ENCODE measurements at places on chromosomes 2 and 18.

- no peak for DNase-seq
Observed at GRCh38 chr2:37394796-37395555, 50.5 kb downstream of the QPCT start.

DNA sequence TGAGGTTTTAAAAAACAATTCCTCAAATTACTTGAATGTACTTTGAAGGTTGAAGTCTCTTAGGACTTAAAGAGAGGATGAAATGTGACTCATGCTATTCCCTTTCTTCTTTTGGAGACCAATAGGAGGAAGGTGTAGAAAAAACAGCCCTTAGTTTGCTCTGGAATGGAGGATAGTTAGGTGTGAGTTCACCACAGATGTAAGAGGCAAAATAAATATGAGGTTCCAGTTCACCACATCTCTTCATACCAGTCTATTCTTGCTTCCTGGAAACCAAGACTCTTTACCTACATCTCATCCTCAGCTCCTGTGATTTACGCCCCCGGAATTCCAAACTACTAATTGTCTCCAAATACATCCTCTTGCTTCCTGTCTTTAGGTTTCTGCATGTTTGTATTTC, 77.5 kb upstream of the TTC21B start:
- DNase-seq = no peak

DNA sequence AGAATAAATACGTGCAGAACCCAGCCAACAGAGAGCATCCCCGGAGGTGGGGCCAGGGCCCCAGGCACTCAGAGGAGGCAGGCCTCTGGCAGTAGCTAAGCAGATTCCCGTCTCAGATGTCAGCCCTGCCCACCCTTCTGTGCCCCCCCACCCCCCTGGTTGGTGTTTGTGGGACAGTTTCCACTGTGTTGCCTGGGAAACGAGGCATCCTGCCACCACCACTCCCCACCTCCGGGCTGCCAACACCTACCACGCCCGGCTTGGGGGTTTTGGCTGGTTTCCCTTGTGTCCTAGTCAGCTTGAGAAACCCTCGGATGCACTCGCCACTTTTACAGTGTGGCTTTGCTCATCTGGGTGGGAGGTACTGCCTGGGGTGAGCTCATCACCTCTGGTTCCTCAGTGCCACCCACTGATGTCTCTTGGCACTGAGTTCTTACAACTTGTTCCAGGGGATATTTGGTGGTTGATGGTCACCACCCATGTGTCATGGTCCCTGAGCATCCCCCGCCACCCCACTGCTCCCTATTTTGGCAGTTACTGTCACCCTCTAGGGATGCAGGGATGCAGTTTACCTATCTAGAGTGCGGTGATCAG, 72.4 kb upstream of the YWHAQ start:
- DNase-seq = peak; percentile 95

DNA sequence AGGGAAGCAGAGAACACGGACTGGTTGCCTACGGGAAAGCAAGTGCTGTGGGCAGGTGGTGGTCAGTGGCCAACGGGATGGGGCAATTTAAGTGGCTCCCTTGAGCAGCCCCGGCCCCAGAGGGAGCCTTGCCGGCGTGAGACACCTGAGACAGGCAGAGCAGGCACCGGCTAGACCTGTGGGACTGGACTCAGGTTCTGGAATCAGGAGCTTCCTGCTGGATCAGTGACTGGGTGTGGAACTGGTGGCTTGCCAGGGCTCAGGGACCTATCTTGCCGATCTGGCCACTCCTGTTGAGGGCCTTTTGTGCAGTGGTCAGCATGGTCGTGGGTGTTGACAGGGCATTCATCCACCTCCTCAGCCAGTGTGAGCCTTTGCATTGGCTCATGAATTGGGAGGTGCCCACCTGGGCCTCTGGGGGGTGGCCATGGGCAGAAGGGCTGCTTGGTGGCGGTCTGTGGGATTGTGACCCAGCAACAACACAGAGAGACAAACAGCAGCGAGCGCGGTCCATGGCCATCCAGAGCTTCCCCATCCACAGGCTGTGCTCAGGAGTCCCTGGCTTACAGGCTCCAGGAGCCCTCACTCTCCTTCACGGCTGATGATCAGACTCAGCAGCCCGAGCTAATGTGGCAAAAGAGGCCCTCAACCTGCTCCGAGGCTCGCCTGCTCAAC, 85.4 kb upstream of the ZNF516 start:
- no peak for DNase-seq

DNA sequence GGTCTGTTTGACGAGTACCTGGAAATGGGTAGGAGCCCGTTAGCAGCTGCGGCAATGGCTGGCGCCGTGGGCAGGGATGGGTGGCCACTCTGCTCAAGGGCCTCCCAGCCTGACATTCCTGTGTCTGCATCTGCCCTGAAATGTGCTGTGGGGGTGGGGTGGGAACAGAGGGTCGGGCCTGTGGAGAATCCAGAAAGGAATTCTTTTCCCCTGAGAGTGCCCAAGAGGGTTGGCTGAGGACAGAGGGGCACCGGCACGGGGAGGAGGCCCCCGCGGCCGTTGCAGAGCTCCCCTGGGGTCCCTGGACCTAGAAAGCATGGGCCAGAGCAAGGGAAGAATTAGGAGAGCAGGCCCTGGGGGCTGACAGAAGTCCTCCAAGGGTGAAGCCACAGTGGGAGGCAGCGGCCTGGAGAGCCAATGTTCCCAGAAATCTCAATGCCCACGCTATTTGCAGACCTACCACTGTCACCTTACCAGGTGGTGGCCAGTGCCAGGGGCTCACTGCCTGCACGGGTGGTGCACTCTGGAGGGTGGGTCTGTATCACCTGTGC, 27.8 kb downstream of the ANO7 start:
- no peak for DNase-seq

DNA sequence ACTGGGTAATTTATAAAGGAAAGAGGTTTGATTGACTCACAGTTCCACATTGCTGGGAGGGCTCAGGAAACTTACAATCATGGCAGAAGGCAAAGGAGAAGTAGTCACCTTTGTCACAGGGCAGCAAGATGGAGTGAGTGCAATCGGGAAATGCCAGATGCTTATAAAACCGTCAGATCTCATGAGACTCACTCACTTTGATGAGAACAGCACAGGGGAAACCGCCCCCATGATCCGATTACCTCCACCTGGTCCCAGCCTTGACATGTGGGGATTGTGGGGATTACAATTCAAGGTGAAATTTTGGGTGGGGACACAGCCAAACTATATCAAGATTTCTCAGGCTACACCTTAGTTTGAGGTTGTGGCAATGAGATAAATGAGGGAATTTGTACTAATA, 54.9 kb downstream of the AKAIN1 start:
- no peak for DNase-seq

GRCh38 chr18:36700955-36701354, 127.8 kb downstream of the TPGS2 start:
- no peak for DNase-seq

DNA sequence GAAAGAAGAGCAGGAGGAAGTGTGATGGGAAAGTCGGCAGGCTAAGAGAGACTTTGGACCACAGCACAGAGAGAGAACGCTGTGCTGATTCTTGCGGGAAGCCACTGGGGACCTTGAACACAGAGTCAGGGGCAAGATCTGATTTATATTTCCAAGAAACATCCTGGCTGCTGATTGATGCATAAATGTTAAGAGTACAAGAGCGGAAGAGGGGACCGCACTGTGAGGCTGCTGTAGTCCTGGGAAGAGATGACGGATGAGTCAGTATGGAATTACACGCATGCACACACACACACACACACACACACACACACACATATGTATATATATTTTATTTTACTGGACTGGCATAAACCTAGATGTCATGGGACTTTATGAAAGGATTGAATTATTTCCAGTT, 865.6 kb upstream of the ID2 start:
- DNase-seq = no peak

DNA sequence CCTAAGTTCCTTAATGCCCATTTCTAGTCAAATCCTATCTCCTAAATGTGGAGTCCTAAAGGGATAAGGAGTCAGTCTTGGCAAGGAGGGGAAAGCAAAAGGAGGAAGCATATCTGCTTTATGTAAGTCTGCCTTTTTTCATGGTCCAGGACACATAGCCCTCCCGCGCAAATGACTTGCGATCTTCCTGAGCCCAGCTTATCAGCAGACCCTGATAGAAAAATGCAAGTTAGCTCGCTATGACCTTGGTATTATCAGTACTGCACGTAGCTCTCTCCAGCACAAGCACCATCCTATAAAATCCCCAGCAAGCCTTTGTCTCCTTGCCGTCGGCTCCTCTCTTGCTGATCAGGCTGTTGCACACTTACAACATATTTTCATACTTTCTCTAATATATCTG, 281.4 kb upstream of the KCNH7 start:
- no peak for DNase-seq

GRCh38 chr18:34380326-34380725, 155.6 kb upstream of the NOL4 start:
- DNase-seq = no peak

DNA sequence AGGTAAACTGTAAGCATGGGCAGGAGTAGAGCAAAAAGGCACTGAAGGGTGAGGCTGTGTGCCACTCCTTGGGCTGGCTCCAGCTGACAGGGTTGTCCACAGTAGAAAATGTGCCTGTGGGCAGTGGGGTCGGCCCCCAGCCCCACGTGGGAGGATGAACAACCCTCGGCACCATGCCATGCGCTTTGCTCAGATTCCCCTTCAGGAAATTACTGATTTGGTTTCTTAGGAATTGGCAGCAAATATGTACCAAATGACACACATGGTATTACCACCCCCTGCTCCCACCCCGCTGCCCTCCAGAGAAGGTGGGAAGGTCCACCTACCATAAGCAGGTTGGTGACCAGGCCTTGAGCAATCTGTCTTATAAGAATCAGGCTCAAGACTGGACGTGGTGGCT, 13.6 kb downstream of the ADCY3 start:
- DNase-seq = no peak

DNA sequence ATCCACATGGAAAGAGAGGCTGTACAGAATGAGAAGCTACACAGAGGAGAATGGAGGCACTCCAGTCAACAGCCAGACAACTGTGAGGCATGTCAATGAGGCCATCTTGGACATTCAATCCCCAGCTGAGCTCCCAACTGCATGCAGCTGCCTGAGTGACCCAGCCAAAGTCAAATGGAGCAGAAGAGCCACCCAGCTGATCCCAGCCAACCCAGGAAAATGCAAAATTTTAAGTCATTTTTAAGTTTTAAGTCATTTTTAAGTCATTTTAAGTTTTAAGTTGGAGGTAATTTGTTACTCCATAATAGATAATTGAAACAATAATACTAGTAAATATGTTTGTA, 63.6 kb downstream of the RBMS1 start:
- DNase-seq = no peak

DNA sequence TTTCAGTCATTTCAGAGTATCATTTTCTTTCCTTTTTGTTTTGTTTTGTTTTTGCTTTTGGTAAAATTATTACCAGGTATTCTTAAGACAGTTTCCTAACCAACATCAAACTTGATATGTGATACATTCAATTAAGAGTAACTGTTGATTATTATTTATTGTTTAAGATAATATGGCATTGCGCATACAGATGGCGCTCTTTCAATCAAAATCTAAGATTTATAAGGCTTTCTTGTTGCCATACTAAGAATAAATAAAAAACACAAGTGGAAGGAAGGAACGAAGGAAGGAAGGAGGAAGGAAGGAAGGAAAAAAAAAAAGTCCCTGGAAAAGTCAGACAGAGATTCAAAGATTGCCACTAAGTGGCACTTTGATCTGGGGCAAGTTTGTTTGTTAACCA, 1308.7 kb upstream of the FAM98A start:
- DNase-seq = no peak

GRCh38 chr2:12964904-12965539, 248.3 kb downstream of the TRIB2 start:
- DNase-seq = no peak

- DNase-seq = no peak
Observed at GRCh38 chr2:151757861-151758260, 23.6 kb upstream of the NEB start.

DNA sequence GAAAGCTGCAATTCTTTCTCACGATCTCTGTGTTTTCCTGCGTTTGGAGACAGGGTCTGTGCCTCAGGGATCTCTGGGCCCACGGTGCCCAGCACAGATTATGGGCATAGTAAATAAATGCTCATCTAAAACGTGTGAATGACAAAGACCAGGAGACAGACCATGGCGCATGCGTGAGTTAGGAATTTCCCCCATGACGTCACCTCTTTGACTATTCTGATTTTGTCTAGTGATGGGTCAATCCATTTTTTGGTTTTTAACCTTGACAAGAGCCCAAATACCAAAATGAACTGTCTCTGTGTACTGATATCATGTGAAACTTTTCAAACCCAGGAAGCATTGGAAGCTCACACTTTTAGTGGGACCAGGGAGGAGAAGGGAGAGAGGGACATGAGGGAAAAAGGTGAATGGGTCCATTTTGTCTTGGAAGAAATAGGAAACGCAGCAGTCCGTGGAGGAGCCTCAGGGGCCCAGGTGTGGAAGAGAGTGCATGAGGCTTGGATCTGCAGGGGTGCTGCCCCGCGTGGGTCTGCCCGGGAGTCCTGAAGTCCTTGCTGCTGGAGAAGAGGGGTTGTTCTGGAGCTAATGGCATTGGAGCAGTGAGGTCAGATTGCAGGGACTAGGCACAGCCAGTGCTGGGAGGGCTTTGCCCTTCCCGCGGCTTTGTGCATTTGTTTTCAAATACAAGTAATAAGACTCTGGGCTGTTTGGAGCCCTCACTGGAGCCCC, 172.2 kb downstream of the ASB1 start:
- DNase-seq = no peak

DNA sequence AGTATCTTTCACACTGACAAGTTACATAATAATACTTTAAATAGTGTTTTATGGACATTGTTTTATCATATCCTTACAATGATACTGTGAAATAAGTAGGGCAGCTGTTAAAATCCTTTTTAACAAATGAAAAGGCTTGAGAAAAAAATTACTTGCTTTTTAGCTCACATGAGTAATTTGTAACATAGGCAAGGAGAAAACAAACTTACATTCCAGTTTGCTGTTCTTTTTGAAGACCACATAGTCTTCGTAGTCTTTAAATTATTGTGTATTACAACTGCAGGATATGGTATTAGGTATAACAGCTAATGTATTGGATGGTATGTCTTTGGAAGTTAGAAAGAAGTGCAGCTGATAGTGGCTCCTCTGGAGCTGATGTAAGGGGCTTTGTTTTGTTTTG, 130.8 kb downstream of the COMMD1 start:
- DNase-seq = no peak

GRCh38 chr2:12636837-12637581, 79.7 kb upstream of the TRIB2 start:
- DNase-seq = no peak
